Stimulated activated CD8-positive, alpha-beta memory T cell treated with anti-CD3 and anti-CD28 coated beads, Interleukin-15, amount 100 ng/mL, for 4 hours (primary cell): ENCODE measurements at places on chromosomes 6 and 20.

DNA sequence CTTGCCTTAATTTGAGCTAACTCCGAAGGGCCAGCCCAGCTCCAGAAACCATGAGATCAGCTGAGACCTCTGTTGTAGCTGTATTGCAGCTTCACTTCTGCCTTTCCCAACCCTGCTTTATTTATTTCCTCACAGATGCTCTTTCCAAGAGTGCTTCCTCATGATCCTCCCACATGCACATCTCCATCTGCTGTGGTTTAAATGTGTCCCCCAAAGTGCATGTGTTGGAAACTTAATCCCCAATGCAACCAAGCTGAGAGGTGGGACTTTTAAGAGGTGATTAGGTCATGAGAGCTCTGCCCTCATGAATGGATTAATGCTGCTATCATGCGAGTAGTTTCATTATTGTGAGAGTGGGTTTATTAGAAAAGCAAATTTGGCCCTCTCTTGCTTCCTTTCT, 164.4 kb upstream of the TAB2 start:
- DNase-seq, result no peak

- DNase-seq, result no peak
Observed at GRCh38 chr6:141210901-141211300, 921.8 kb upstream of the GJE1 start.

- DNase-seq, result no peak
Observed at GRCh38 chr6:42431356-42431755, 20.4 kb downstream of the TRERF1 start.

GRCh38 chr6:116497113-116497676, 14.2 kb upstream of the CALHM5 start:
- no peak for DNase-seq

DNA sequence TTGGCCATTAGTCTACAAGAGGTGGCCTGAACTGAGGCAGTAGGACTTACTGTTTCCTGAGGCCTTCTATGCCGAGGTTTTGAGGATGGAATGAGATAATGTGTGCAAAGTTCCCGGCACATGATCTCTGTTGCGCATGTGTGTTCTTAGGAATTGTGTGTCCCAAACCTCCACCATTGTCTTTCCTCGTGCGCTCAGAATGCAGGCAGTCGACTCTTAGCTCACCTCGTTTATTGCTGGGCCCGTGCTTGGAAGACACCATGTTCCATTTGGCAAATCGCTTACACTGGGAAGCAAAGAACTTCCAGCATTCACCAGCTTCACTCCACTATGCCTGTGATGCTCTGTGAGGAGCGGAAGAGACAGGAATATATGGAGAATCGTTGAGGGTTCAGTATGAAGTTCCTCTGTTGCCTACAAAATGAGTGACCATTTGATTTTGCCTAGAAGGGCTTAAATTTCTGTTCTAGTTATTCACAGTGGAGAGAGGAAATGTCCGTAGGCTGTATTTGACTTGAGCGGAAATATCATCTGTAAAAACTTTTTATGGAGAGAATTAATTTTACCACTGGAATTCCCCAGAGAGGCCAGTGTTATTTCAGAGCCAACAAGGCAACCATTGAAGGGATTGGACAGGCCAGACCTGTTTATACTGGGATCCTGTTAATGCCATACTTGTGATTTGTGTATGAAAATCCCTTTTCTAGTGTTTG, 75.7 kb upstream of the CLDN20 start:
- no peak for DNase-seq

GRCh38 chr6:54244430-54244829, 63.8 kb upstream of the TINAG start:
- no peak for DNase-seq

DNA sequence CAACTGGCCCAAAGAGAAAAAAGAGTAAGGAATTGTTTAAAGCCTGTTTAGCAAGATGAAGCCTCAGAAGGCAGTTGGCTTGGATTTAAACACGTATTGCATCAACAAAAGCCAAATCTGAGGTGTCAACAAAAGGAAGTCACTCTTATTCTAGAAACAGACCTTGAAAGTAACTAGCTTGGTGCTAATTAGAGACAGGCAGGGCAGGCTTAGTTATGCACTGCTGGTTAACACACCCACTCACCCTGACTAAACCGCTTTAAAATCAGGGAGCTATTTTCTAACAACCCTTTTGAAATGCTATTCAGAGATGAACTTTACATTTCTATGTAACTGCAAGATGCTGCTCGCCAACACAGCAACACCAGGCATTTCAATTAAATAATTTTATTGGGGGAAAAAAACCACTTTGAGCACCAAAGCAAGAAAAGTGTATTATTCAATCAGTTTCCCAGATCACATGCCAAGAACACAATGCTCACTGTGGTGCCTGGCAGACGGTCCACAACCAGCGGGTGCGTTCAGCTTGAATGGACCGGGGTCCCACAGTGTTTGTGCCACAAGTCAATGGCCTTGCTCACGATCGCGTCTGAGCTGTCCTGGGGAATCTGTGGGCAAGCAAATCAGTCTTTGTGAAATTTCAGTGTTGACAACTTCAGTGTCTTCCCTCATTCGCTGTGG, 23.6 kb downstream of the TBC1D7 start:
- no peak for DNase-seq

- DNase-seq, result no peak
Observed at GRCh38 chr6:7691021-7691420, 34.9 kb upstream of the BMP6 start.

DNA sequence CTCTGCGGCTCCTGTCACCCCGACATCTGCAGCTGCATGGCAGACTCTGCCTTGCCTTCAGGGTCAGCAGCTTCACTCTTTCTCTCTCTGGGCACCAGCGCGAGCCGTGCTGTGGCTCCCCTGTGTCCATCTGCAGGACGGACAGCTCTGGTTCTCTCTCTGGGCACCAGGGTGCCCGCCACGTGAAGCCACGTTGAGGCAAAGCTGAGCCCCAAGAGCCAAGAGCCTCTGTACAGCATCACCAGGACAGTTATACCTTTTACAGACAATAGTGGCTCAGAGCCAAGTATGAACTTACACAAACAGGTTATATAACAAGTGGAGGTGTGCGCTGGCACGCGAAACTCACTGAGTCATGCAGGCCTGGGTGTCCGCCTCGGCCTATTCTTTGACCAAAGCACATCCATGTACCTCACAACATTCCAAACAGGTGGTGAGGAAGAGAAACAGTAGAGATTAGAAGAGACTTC, 50.8 kb downstream of the FAM50B start:
- DNase-seq, result no peak
